Cortex of kidney (tissue), 1 donor: ENCODE measurements at places on chromosomes 7 and 10.

DNA sequence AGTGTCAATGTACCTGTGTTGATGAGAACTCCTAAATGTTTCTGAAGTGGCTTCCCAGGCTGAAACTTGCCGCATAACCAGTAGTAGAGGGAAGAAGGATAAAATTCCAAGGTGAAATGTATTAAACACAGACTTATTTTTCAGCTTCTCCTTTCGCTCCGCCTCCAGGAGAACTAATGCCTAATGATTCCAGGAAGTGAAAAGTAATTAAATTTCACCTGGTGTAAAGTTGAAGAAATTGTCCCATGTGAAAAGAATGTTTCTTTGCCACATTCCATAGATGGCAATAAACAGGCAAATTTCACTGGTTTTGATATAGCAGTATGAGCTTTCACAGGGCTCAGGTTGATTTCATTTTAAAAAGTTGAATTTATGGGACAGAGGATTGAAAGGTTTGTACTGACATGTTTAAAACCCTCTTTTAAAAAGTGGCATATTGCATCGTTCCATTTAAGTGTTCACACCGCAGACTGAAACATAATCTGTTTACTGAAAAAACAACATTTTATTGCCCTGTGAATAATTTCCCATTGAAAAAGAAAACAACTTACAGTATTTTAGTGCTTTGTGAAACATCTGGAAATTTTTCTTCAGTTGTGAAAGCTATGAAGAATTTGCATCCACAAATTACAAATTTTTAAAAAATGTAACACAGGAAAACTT is 453.4 kb upstream of the NFE2L3 start:
- DNase-seq, result no peak

DNA sequence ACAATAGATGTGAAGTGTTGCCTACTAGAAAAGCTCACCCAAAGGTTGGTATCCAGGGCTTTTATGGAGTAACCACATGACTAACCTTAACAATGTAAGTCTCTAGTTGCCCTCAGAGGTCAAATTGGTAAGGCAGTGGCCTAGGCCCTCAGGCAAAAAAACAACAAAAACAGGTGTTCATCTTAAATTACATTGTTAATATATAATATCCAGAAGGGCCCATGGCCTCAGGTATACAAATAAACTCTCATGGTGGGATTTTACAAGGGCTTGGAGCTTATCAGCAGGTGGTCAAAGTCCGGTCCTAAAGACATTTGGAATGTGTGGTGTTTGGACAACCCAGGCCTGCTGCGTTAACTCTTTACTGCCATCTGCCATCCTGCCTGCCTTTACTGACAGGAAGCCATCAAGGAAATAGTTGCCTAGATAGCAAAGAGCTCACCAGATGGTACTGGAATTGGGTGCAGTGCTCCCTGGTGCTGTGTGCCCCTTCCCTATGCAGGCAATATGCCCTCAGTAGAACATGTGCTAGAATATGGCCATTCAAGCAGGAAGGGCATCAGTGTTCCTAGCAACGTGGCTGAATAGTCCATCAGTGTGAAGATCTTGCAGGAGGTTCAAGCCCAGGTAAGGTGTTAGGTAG is 36.2 kb downstream of the TOMM7 start:
- no peak for DNase-seq

DNA sequence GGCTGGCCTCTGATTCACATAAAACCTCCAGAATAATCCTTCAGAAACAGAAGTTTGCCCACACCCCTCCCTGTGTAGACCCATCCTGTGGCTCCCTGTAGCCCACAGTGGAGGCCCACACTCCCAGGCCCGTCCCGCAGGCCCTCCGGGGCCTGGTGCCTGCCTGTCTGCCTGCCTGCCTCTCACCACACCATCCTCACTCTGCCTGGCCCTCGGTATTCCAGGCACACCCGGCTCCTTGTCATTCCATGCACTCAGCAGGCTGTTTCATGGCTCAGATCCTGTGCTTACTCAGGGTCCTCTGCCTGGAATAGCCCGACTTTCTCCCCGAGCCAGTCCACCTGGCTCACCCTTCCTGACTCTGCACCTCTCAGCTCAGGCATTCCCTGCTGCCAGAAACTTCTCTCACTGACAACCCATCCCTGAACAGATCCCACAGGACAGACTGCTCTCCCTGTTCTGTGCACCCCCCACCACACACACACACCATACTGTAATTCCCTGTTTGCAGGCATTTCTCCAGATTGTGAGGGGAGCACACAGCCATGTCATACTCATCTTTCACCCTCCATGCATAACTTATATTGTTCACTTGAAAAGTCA is 498.0 kb upstream of the ZMIZ1 start:
- no peak for DNase-seq

- DNase-seq, result no peak
Measured at GRCh38 chr7:94394437-94395140, at the start of gene COL1A2. COL1A2 (plus strand) TSS chr7:94394895; CDS start chr7:94395032, 137 bp downstream.

- DNase-seq, result no peak
Measured at GRCh38 chr7:103394566-103394965, 47.1 kb downstream of the PSMC2 start.

DNA sequence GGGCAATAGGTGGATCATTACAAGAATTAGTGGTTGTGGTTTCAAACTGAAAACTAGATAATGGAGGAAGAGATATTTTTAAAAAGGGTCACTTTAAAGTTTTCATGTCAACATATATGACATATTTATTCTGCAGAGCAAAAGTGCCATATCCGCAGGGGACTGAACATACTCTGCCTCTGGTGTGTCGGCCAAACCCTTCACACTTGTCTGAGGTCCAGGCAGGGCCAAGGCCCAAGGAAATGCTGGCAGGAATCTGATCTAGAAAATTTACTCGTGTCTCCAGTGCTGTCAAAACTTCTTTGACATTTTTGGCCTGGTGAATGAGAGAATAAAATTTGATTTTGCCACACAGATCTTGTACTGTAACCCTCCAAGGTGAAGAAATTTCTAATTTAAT is 562.3 kb downstream of the CCSER2 start:
- DNase-seq, result no peak

DNA sequence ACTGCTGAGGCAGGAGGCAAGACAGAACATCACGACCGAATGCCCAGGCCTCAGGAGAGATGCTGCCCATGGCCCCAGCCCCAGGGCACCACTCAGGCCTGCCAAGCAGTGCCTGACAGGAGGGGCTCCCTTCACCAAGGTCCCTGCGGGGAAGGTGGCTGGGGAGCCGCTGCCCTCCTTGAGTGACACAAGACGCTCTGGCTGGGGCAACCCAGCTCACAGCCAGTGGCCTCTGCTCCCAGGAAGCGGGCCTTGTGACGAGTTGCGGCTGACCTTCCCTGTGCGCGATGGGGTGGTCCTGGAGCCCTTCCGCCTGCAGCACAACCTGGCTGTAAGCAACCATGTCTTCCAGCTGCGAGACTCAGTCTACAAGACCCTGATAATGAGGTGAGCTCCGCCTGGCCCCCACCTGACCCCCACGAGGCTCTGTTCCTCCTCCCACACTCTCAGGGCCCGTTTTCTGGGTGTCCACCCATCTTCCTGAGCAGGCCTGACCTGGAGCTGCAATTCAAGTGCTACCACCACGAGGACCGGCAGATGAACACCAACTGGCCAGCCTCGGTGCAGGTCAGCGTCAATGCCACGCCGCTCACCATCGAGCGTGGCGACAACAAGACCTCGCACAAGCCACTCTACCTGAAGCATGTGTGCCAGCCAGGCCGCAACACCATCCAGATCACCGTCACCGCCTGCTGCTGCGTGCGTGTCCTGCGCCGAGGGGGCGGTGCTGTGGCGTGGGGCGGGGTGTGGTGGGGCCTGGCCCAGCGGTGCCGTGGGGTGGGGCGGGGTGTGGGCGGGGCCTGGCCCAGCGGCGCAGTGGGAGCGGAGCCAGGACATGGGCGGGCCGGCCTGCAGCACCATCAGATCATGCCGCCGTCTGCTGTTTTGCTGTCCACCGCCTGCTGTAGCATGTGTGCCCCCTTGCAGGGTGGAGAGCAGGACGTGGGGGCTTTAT is 12.8 kb downstream of the ZMIZ2 start:
- no peak for DNase-seq

GRCh38 chr7:158950914-158951635 is 94.7 kb downstream of the DYNC2I1 start:
- no peak for DNase-seq

GRCh38 chr10:114925587-114926586 is 12.1 kb upstream of the TRUB1 start:
- DNase-seq, result no peak

- DNase-seq, result no peak
Measured at GRCh38 chr7:121390109-121390508, 6.0 kb downstream of the FAM3C start.

DNA sequence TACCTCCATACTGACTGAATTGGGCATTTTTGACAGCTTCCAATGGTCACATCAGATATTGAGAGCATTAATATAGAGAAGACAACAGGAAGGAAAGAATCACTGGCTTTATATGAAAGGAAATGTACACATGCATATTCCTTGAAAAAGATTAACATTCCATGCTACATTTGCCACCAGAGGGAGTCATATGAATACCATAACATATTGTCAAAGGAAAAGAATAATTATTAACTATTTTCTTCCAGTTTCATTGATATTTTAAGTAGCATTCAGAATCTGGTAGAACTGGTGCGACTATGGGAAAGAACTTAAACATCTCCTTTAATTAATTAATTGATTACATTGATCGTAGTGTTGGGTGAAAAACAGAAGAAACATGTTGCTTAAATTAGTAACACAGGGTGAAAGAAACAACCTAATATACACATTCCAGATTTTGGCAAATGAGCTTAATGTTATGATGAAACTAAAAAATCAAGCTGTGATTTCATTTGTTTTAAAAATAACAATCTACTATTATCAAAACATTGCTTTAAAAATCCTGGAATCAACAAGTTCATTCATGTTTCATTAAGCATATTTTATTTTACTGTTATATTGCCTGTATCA is 71.5 kb downstream of the GPR85 start:
- DNase-seq, result no peak

DNA sequence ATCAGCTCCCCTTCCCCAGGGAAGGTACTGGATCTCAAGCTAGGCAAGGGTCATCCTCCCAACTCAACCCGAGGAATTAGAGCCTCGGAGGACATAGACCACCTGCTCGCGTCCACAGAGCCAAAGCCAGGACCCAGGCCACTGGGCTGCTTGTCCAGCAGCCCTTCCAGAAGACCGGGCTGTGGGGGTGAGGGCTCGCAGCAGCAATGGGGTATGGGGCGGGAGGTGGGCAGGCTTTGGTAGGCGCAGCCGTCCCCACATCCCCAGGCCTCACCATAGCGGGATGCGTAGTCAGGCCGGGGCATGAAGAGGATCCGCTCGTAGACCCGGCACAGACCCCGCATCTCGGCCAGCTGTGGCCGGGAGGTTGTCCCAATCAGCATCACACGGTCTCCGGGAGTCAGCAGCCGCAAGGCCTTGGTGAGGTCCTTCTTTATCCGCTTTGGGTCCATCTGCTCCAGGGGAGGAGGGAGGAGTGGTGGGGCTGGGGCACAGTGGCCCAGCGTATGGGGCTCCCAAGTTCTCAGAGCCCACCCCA is 5.0 kb upstream of the ASB10 start:
- no peak for DNase-seq

DNA sequence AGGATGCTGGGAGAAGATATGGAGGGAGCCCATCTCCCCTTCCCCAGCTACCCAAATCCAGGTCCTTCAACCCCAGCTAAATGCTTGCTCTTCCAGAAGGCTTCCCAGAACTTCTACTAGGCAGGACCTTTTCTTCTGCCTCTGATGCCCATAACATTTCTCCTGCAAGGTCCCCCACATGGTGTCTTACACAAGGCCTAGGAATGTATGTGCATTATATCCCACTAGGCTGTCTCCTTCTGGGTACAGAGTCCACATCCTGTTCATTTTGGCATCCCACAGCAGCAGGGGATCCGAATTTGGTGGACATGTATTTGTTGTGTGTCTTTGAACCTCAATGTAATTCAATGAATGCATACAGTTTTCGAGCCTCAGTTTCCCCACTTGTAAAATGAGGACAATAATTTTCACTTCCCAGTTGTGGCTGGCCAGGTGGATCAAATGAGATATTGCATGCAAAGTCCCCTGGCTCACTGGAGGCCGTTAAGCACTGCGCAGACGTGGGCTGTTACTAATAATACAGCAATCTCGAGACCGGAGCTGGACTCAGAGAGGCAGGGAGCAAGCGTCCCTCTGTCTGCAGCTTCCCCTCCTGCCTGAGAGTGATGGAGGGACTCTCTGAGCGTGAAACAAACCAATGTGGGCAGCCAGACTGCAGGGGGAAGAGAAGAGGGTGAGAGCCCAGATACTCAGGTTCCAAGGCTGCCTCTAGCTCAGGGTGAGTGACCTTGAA is 18.6 kb upstream of the YWHAG start:
- DNase-seq, result no peak

DNA sequence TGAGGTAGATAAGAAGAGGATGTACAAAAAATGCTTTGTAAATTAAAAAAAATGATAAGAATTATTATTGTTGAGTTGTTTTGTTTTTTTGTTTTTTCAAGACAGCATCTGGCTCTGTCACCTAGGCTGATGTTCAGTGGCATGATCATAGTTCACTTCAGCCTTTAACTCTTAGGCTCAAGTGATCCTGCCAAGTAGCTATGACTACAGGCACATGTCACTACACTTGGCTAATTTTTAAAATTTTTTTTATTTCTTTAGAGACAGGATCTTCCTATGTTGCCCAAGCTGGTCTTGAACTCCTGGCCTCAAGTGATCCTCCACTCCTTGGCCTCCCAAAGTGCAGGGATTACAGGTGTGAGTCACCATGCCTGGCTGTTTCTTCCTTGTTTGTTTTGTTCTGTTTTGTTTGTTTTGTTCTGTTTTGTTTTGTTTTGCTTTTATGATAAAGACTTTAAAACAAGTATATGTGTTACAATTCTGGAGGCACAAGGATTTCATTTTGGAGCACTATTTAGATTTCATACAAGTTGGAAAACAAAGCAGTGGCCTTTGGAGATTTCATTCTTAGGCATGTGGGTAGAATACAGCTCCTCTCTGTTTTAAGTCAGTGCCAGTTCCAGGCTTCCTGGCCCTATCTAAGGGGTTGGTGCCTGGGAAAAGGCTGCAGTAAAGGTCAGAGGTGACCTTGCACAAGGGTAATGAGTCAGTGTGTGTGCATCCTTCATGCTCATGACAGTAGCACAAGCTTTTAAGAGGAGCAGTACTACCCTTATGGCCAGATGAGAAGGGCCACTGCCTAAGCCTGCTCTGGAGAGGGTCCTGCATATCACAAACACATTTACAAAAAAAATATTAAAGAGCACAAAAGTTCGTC is 17.9 kb downstream of the FGFBP3 start:
- no peak for DNase-seq

DNA sequence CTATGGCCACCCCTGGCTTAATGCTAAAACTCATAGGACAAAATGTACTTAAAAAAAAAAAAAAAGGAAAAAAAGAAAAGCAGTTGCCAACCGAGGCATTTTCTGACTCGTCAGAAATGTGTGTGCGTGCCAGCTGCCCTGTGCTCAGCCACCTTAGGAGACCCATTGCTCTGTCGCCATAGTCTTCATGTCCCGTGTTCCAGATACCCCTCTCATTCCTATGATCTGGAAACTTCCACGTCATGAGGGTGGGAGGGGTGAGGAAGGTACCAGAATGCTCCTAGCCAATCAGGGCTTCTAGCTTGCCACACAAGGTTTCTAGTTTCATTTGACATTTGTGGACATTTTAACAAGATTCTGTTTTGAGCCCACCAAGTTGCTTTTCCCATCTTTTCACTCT is 212.9 kb downstream of the TCF7L2 start:
- no peak for DNase-seq

GRCh38 chr10:72610466-72610865 is 15.4 kb downstream of the MICU1 start:
- DNase-seq, result no peak
